ENCODE measurements at places on chromosomes 5 and 9.

DNA sequence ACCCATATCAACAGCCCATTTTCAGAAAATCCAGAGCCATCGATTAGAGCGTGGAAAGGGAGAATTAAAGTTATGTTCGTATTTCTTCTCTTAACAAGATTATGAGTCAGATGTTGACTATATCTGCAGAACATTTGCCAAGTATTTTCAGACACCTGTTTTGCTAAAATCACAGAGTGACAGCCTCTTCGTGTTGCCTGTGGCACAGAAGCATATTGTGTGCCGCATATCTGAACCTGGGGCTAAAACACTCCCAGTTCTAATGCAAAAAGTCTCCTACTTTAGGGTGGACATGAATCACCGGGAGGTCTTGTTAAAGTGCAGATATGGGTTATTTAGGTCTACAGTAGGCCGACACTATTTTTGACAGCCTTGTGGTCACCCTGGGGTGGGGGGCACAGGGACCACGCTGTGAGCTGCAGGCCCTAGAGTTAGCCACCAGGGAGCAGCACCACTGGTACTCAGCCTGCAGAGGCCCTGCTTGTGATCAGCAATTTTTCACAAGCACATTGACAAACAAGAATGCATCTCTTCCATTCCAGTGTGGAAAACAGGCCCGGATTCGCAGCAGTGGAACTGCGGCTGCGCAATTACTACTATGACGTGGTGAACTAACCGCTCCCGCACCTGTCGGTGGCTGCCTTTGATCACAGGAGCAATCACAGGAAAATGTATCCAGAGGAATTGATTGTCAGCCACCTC, 93.5 kb downstream of the SYK start:
- no peak for DNase-seq

DNA sequence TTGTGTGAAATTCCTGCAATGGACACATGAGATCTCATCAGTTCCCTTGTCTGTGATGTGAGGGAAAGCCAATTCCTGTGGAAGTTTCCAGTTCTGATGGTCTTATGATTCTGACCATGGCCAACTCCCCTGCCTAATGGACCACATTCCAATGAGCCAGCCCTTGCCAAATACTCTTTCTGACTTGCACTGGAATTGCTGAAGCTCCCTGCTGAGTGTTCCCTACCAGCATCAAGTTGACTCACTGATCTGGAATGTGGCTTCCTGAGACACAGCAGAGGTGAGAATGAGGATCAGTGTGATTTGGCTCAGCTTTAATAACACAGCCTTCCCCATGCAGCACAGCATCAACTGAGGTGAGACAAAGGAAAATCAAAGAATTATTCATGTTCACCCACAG, 427.8 kb downstream of the KDM4C start:
- no peak for DNase-seq

- DNase-seq, result no peak
Observed at GRCh38 chr5:154078272-154078671, 39.5 kb downstream of the MFAP3 start.

- DNase-seq, result no peak
Observed at GRCh38 chr9:104869811-104870210, 58.1 kb downstream of the ABCA1 start.

GRCh38 chr5:67652201-67652600, 455.6 kb upstream of the CD180 start:
- no peak for DNase-seq

GRCh38 chr9:124239249-124240073, 18.3 kb upstream of the NEK6 start:
- DNase-seq, result no peak

- DNase-seq, result no peak
Observed at GRCh38 chr9:136115206-136115605, 3.5 kb downstream of the TMEM250 start.

GRCh38 chr9:70415041-70415440, 584 bp upstream of the KLF9 start:
- no peak for DNase-seq

GRCh38 chr9:124120272-124120671, 108.7 kb downstream of the LHX2 start:
- no peak for DNase-seq

- DNase-seq, result no peak
Observed at GRCh38 chr5:44927115-44927733, 118.5 kb downstream of the MRPS30 start.

- no peak for DNase-seq
Observed at GRCh38 chr5:149859746-149860145, 84.8 kb downstream of the PDE6A start.

- no peak for DNase-seq
Observed at GRCh38 chr9:21172156-21172555, 5.7 kb upstream of the IFNA21 start.

DNA sequence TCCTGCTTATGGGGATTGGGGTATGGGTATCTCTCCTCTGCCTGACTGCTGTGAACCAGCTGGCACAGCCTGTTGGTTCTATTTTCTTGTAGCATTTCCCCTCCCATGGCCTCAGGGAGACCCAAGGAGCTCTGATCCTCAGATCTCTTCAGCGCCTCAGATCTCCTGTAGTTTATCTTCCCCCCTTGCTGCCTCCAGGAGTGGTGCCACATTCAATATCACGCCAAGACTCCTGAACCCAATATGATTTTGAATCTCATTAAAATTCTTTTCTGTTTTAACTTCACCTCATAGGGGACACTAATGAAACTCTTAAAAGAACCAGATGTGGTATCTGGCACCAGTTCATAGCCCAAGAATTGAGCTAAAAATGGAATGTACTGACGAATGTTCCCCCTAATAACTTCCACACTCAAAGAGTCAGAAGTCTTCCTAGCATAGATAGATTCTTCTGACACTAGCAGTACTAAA, 59.6 kb upstream of the LIFR start:
- DNase-seq, result no peak

GRCh38 chr9:81829195-81829882, 98.9 kb upstream of the SPATA31D4 start:
- no peak for DNase-seq

DNA sequence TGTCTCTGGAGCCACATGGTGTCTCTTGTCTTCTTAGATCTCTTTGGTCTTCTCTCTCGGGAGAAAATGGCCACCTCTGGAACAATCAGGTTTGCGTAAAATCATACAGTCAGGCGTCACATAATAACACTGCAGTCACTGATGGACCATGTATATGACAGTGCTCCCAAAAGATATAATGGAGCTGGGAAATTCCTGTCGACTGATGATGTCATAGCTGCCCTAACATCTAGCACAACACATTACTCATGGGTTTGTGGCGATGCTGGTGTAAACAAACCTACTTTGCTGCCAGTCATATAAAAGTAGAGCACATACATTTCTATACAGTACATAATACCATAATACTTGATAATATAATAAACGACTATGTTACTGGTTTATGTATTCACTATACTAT, 30.1 kb upstream of the RAI14 start:
- no peak for DNase-seq

Measured in NCI-H1930 (cell line).